ENCODE measurements at places on chromosomes 16 and 17. TPM values are rescaled to one million over a fixed set of nuclear protein-coding genes. Genes with fewer than 3 reads are reported as not detected.

The PLEKHG4 gene
- total RNA-seq, result 6.3 TPM

The SLC52A1 gene
- 0.26 TPM for total RNA-seq

The TMC5 gene
- total RNA-seq, result 0.97 TPM

The BTBD17 gene
- total RNA-seq, result not detected

The CDRT15L2 gene
- not detected for total RNA-seq

The PLD6 gene
- total RNA-seq, result 1.9 TPM

The PRM2 gene
- not detected for total RNA-seq

The WFDC1 gene
- 5.9 TPM for total RNA-seq

The LUC7L3 gene
- total RNA-seq, result 18.0 TPM

The SLC5A11 gene
- not detected for total RNA-seq

The PRSS27 gene
- 190 TPM for total RNA-seq

The GALR2 gene
- total RNA-seq, result not detected

The EVPLL gene
- total RNA-seq, result 9.4 TPM

The IRX3 gene
- total RNA-seq, result 27.3 TPM

The KRTAP4-5 gene
- not detected for total RNA-seq

The ADGRG3 gene
- total RNA-seq, result 2.1 TPM

The PIK3R5 gene
- 3.8 TPM for total RNA-seq

The SLFN14 gene
- not detected for total RNA-seq

The TGFB1I1 gene
- total RNA-seq, result 7.5 TPM

The HBA2 gene
- not detected for total RNA-seq

The ATP2A3 gene
- total RNA-seq, result 6.1 TPM

The SPIRE2 gene
- total RNA-seq, result 3.8 TPM

The GAST gene
- total RNA-seq, result not detected

The DPEP3 gene
- total RNA-seq, result not detected

The HIC1 gene
- 3.6 TPM for total RNA-seq

The ABCC3 gene
- 93.7 TPM for total RNA-seq

The HOXB8 gene
- not detected for total RNA-seq

The TMEM235 gene
- 0.26 TPM for total RNA-seq

The MLKL gene
- total RNA-seq, result 16.6 TPM

The TLCD3A gene
- total RNA-seq, result 20.2 TPM

The ZSCAN10 gene
- total RNA-seq, result not detected

The CDK12 gene
- total RNA-seq, result 47.3 TPM

The FOXL1 gene
- total RNA-seq, result not detected

The DNAAF8 gene
- 0.21 TPM for total RNA-seq

The FAM171A2 gene
- total RNA-seq, result 0.35 TPM

The KARS1 gene
- 130 TPM for total RNA-seq

The CCDC40 gene
- total RNA-seq, result 3.9 TPM

The MYH1 gene
- not detected for total RNA-seq

The C16orf86 gene
- not detected for total RNA-seq

The G6PC1 gene
- not detected for total RNA-seq

The SHISA6 gene
- total RNA-seq, result 0.47 TPM

The MAPT gene
- 12.2 TPM for total RNA-seq

The SKAP1 gene
- total RNA-seq, result not detected

The HMOX2 gene
- total RNA-seq, result 71.3 TPM

The KRTAP9-8 gene
- total RNA-seq, result not detected

The HOXB3 gene
- 5.9 TPM for total RNA-seq

The KRTAP9-4 gene
- total RNA-seq, result not detected

The ABCC6 gene
- total RNA-seq, result not detected

The MPP3 gene
- total RNA-seq, result 5.9 TPM

The KRT32 gene
- 0.61 TPM for total RNA-seq

The MEFV gene
- 1.5 TPM for total RNA-seq

The ELAC2 gene
- total RNA-seq, result 54.8 TPM

The CDK5R1 gene
- total RNA-seq, result 11.9 TPM

The CD19 gene
- total RNA-seq, result 0.19 TPM

The MEIOB gene
- total RNA-seq, result not detected

The HOXB7 gene
- not detected for total RNA-seq

The CEMP1 gene
- total RNA-seq, result 0.76 TPM

All from esophagus squamous epithelium (tissue), 5 donors.